ENCODE measurements at places on chromosomes 13 and 19.

- DNase-seq: no peak
Measured at GRCh38 chr19:54415208-54415900, at the start of gene TTYH1. Gene TTYH1, plus strand, starts transcription at chr19:54415464. Its CDS starts 89 bp downstream, at chr19:54415553.

GRCh38 chr13:31380715-31381114 is 180.9 kb downstream of the B3GLCT start:
- DNase-seq: no peak

DNA sequence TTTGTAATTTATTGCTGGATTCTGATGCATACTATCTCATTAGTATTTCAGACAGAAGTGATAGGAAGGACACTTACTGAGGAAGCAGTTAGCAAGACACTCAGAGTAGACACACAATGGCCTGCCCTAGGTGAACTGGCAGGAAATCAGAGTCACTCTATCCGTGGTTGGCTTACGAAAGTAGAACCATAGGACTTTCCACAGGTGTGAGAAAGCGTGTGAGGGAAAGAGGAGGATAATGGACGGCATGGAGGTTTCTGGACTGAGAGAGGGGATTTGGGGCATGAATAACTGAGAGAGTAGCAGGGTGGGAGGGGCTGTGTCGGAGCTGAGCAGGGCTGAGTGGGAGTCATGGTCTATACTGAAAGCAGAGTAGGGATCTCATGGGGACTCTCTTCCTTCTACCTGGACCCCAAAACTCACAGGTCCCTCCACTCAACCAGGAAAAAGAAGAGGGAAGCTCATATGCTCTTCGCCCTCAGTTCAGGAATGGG is 18.7 kb upstream of the EID2 start:
- no peak for DNase-seq

DNA sequence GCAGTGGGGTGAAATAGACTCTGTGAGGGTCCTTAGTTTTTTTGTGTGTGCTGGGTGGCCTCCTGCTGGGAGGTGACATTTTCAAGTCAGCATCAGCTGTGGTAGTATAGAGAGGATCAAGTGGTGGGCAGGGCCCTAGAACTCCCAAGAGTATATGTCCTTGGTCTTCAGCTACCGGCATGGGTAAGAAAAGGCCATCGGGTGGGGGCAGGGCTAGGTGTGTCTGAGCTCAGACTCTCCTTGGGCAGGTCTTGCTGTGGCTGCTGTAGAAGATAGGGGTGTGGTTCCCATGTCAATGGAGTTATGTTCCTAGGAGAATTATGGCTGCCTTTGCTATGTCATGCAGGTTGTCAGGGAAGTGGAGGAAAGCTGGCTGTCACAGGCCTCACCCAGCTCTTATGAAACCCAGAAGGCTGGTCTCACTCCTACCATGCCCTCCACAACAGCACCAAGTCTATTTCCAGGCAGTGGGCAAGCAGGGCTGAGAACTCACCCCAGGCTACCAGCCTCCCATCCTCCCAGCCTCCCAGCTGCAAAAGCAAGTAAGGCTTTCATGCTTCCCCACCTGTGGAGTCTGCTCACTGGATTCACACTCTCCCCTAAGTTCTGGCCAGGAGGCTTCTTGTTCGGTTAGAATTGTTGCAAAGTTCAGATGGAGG is 130.6 kb upstream of the SOX1 start:
- DNase-seq: no peak

DNA sequence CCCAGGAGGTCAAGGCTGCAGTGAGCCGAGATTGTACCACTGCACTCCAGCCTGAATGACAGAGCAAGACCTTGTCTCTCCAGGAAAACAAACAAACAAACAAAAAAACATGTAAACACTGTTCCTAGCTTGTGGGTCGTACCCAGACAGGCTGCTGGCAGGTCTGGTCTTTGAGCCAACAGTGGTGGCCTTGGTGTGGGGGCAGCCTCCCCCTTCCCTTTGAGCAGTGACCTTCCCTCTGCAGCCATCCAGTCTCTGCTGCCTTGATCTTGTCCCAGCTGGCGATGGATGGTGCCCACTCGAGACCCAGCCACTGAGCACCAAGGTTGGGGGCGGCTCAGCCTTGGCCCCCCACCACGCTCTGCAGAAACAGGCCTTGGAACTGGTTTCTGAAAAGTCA is 143.3 kb downstream of the KDM4B start:
- DNase-seq: no peak

DNA sequence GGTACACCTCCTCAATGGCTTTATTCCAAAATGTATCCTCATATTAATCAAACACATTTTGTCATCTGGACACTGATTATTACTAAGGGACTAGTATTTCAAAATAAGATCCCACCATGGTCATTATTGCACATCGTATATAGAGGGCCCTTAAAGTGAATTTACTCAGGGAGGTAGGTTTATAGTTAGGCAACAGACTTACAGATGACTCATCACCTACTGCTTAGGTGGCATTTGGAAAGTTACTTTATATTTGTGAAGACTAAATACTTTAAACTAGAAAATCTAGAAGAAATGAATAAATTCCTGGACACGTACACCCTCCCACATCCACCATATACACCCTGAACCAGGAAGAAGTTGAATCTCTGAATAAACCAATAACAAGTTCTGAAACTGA is 353.0 kb downstream of the KCTD12 start:
- DNase-seq: no peak

- no peak for DNase-seq
Measured at GRCh38 chr19:16527971-16528521, 14.2 kb downstream of the CHERP start.

DNA sequence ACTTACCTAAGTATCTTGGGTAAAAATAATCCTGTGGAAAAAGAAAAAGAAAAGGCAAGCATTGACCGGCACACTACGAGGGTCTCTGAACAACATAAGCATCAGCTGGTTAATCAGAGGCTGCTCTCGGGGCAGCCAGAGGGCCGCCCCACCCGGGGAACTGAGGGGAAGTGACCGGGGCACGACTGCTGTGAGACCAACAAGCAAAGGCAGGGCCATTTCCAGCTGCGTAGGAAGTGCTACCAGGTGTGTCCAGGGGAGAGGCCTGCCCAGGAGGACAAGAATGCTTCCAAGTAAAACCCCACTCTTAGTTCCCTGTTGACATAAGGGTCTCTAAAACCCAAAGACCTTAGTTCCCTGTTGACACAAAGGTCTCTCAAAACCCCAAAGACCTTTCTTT is 15.9 kb downstream of the GAS6 start:
- DNase-seq: no peak

DNA sequence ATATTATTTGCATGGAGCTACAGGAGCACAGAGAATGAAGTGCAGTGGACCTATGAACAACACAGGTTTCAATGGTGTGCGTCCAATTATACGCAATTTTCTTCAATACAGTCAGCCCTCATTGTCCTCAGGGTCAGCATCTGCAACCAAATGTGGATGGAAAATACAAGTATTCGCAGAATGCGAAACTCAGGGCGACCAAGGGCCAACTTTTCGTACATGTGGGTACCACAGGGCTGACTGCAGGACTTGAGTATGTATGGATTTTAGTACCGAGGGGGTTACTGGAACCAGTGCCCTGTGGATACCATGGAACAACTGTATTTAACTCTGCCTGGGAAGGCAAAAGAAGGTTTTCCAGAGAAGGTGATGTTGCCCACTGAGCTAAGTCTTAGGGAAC is 10.2 kb downstream of the LCP1 start:
- no peak for DNase-seq

DNA sequence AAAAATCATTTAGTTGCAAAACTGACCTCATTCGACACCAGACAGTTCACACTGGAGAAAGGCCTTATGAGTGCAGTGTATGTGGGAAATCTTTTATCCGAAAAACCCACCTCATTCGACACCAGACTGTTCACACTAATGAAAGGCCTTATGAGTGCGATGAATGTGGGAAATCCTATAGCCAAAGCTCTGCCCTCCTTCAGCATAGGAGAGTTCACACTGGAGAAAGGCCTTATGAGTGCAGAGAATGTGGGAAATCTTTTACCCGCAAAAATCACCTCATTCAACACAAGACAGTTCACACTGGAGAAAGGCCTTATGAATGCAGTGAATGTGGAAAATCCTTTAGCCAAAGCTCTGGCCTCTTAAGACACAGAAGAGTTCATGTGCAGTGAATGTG is 7.1 kb upstream of the ZNF134 start:
- DNase-seq: no peak

GRCh38 chr13:46535825-46536224 is 17.1 kb upstream of the LRCH1 start:
- DNase-seq: no peak

- no peak for DNase-seq
Measured at GRCh38 chr19:47886010-47886559, at the start of gene SULT2A1. Gene SULT2A1, minus strand, starts transcription at chr19:47886315. Its CDS starts 58 bp downstream, at chr19:47886257.

DNA sequence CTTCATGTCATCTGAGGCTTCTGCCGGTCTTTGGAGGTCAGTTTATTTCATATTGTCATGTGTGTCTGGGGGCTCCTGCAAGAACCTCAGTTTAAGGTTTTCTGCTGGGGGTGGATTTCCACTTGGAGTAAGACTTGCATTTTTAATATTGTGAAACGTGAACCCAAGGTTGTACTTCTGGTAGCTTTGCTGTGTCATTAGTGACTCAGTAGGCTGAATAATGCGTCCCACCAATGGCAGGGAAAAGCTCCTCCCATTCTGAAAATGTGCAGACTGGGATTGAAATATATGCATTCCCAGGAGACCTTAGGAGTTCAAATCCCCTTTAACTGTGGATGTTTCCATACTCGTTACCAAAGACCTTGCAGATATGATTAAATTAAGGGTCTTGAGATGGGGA is 46.2 kb downstream of the ING1 start:
- no peak for DNase-seq

DNA sequence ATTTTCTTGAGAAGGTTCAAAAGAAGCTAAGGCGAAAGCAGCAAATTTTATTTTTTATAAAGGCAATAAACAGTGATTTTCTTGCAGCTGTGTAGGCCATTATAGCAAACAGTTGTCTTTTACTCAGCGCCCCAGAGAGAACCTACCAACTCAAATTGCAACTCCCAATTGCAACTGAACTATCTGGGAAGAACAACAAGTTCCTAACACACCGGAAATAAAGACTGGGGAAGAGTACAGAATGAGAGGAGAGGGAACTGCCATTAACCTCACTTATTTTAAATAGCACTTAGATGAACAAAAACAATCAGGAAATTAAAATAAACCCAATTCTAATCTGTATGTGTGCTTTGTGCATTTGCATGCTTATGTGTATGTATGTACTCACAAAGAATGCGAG is 171.1 kb downstream of the KCTD12 start:
- DNase-seq: no peak

DNA sequence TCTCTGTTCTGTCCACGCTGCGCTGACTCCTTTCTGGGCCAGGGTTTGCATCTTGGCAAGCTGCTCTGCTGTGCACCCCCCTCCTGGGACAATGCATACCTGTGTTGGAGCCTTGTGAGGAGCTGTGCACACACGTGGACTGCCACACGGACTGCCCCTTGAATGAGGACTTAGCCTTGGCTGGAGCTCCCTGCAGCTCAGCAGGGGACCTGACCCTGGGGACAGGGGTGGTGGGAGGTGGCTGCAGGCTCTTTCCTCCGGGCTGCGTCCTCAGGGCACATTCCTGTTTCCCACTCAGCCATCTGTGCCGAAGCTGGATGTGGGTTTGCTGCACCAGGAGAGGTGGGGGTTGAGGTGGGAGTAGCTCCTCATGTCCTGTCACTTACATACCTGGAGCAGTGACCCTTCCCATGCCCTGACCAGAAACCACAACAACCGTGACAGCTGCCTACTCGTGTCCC is 8.2 kb downstream of the RAB11B start:
- no peak for DNase-seq

GRCh38 chr13:89205856-89206520 is 1534.8 kb downstream of the SLITRK5 start:
- DNase-seq: no peak

- no peak for DNase-seq
Measured at GRCh38 chr13:107847406-107847805, 367.9 kb downstream of the LIG4 start.

- DNase-seq: no peak
Measured at GRCh38 chr19:34316741-34317301, 48.2 kb upstream of the GPI start.

- no peak for DNase-seq
Measured at GRCh38 chr13:28796938-28797257, 23.2 kb upstream of the MTUS2 start.

GRCh38 chr13:48159826-48160225 is 64.9 kb upstream of the MED4 start:
- no peak for DNase-seq

- DNase-seq: no peak
Measured at GRCh38 chr13:110706570-110707372, 855 bp upstream of the CARS2 start.

DNA sequence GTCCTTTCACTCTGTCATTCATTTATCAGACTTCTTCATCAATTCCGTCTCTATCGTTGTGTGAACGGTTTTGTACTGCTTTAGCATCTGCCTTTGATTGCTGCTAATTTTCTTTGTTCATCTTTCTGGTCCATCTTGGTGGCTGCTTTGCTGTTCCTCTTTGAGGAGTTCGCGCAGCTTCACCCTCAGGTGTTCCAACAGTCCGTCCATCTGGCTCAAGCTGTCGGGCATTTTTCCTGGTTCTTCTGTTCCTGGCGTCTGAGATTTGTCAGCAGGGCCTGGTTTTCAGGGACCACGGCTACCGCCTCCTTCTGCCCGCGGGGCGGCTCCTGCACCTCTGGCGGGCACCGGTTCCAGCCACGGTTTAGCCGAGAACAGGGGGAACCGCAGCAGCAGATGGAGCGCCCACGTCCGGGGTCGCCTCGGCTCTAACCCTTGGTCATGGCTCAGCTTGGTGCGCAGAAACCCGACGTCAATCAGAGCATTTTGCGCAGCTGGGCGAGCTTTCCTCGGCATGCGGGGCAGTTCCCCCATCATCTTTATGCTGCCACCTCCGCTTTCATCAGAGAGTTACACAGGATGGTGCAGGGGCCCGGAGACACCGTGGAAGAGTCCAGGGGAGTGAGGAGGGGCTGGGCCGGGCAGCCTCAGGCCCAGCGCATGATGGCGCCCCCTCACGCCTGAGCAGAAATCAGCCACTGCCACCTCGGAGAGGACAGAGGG is 89.5 kb downstream of the ZNF100 start:
- DNase-seq: no peak
